ENCODE measurements at places on chromosomes 2 and 18.

DNA sequence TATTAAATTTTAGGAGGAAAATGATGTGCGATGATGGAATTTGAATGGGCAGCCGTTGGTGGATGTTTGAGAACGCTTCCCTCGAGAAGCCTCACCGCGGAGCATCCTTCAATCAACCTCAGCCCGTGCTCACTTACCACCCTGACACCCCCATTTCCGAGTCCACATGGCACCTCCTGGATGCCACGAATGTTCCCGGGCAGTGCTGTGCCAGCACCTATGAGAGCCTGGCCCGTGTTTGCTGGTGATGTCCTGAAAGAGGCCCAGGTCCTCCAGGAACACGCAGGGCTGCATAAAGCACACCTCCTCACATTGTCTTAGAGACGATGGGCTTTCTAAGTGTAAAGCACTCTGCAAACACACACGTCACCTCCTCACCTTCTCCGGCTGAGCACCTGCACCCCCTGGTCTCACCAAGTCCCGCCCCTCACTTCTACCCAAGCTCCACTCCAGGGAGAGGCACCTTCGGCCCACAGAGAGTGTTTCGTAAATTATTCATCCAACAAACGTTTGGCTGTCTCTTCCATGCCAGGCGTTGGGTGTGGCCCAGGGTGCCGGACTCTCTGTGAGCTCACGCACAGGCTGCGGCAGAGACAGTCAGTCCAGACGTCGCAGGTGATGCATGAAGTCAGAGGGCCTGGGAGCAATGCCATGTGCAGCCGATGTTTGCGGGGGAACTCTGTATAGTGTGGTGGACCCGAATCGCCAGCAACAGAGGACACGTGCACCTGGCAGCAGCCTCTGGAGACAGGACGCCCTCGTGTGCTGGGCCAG is 150.0 kb downstream of the TPO start:
- no peak for DNase-seq

DNA sequence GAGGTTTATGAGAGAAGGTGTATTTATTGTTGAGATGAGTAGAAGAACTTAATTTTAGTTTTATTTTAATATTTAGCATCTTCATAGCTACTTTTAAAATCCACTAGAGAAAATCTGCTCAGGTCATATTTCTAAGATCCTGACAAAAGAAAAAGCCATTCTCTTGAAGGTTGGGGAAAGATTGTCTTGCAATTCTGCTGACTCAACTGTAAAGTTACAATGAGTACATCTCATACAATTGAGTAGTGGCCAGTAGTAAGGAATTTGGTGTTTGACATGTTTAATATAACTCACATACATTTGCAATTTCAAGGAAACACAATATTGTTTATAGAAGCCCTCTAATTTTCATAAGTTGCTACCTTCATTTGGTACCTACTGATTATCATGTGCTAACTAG is 344.5 kb downstream of the LRRTM1 start:
- no peak for DNase-seq

- DNase-seq = no peak
These were observed 856 bp downstream of the TIA1 start for GRCh38 chr2:70247364-70248180.

DNA sequence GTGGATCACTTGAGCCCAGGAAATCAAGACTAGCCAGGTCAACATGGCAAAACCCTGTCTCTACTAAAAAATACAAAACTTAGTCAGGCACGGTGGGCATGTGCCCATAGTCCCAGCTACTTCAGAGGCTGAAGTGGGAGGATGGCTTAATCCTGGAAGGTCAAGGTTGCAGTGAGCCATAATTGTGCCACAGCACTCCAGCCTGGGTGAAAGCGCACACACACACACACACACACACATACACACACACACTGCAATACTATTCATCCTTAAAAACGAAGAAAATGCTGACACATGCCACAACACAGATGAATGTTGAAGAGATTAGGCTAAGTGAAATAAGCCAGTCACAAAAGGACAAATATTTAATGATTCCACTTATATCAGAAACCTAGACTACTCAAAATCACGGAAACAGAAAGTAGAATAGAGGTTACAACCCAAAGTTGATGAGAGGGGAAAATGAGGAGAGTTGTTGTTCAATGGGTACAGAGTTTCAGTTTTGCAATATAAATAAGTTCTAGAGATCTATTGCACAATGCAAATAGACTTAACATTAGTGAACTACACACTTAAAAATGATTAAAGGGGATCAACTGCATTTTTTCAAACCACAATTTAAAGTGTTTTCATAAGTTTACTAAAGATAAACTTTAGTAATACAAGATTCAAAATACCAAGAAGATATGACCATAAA is 114.5 kb downstream of the USP34 start:
- no peak for DNase-seq

DNA sequence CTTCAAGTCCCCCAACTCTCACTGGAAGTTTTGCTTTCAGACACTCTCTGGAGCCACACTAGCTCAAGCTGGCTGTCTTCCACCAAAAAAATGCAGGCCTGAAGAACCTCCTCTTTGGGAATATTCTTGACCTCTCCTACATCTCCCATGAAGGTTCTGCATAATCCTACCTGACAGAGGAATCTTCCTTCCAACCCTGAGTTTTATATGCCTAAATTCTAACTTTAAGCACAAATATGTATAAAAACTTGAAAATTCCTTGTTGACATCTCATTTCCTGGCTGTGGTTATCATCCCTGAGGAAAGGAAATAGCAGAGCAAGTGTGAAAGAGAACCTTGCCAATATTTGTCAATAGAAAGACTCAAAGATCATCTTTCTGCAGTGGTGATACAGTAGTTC is 249.0 kb downstream of the LPIN1 start:
- no peak for DNase-seq

DNA sequence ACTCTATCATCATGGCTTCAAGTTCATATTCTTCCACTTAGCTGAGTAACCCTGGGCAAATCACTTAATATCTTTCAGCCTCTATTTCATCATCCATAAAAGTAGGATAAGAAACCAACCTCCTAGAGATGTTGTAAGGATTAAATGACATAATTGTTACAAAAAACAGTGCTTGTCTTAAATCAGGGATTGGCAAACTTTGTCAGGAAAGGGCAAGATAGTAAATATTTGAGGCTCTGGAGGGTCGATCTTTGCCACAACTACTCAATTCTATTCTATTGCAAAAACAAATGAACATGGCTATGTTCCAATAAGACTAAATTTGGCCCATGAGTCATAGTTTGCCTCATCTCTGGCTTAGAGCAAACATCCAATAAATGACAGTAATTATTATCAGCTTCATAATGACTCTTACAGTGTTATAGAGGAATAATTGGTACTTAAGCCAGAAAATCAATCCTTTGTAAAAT is 184.7 kb downstream of the SATB2 start:
- no peak for DNase-seq

DNA sequence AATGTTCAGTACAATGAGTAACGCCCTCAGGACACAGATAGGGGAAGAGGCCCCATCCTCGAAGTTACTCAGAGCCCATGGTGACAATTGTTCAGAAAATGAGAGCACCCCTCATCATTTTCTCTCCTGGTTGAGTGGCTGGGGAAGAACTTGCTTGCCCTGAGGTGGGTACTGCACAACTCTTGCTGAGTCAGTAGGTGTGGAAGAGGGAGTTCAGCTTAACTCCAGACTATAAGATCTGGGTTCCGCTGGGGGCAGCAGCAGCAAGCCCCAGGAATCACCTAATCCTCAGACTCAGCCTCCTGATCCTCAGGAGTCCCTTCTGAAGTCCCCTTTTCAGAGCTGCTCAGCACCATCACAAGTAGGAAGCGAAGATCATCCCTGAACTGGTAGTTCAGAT is 123.7 kb downstream of the PIEZO2 start:
- no peak for DNase-seq

DNA sequence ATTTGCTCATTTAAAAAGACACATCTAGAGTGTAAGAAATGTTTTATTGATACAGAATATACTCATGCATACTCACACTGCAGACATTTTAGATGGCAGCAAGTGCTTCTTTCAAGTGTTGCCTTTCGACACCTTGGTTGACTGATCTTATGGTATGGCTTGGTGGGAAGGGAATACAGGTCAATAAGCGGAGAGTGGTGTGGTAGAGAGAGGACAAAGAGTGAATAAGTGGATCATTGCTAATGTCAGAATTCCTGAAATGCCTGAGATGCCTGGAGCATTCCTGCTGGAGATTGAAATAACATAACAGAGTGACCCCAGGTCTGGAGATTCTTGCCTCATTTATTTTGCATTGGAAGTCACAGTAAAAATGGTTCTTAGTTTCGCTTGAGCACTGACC is 76.7 kb downstream of the RND3 start:
- no peak for DNase-seq

DNA sequence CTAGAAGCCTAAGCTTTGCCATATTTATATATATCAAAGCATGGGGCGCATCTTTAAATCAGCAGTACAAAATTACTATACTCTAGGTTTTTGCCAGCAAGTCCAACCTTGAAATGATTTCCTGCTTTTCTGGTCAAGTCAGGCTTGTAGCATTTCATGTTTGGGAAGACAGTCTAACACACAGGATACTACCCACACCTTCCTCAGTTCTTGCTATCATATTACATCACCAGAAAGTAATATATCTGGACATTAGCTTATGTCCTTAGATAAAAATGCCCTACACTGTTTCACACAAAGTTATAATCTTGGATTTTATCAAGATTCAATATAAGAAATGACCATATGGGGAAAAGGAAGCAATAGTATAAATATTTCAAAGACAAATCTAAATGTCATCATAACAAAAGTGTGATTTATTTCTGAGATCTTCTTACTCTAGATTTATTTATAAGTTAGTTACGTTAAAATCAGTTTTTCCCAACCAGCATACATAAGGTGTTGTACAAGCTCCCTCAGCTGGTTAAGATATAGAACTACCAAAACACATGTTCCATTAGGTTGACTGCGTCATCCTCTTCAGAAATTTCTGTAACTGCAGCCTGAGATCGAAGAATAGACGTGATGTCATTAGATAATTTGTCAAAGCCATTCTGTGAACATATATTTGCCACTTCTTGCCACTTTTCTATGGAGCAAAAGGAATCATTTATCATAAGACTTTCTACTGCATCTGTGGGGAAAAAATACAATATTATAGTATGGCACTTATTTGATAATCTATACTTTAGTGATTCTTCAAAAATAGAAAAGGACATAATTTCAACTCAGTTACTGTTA is 56.6 kb downstream of the CLHC1 start:
- no peak for DNase-seq

DNA sequence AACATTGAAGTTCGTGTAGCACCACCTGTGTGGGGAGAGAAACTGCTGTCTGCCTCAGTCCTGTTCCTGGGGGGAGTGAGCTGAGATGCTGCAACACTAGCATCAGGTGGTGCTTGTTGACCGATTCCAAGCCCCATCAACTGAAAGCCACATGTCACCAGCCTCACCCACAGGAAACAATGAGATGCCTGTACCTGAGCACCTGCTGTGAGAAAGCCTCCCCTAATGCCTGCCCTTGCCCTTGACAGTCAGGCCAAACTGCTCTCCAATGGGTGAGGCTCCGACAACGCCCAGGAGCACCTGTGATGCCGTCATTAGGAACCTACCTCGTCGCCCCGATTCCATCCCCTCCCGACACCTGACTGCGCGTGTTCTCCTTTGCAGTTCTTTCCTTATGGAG is 104.6 kb downstream of the SMC6 start:
- no peak for DNase-seq

DNA sequence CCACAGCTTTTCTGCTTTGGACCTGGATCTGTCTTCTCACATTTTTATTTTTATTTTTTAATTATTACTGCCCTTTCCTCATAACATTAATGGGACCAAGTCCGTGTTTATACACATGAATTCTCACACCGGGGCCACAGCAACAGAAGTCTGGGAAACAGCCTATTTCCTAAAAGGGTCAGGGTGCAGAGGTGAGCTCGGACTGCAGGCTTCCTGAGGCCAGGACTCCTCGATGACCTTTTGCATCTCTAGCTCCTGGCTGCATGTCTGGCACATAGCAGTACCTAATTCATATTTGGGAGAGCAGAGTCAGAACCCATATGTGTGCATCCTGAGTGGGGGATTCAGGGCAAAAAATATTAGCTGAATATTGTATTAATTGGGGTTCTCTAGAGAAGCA is 9.6 kb upstream of the RAB31 start:
- DNase-seq = no peak
